ENCODE measurements at places on chromosomes 2 and 18.

DNA sequence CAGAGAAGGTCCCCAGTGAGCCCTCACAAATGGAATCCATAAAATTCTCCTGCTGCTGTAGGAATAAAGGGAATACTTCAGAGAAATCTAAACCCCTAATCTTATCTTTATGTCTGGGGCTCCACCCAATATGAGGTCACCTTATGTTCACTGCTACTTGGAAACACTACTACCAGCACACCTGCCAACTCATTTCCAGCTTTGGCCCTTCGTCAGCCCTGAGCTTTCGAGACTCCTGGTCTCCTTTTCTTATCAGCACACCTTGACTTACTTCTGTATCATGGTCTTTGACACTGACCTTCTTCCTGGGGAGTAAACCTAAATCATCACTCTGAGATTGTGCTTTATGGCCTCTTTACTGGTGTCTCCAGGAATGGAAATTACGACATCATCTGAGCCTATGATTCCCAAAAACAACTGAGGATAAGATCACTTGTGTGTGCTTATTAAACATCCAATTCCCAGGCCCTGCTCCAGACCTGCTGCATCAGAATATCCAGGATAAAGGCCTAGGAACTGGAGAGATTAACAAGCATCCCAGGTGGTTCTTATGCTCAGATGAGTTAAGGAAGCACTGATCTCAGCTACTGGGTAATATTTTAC, 22.2 kb upstream of the ASNSD1 start:
- no peak for DNase-seq

DNA sequence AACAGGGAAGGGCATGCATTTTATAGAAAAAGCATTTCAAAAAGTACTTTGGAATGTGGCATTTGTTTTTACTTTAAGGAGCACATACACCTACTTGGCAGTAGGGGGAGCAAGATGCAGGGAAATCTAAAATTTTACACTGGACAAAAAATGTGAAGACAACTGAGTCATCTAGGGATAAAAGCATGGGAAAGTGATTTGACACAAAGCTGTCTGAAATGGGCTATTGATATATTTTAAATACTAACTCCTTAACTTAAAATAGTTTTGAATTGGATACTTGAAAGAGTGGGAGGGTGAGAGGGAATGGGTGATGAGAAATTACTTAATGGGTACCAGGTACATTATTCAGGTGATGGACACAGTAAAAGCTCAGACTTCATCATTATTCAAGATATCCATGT, 15.8 kb downstream of the TMEM200C start:
- peak; percentile 37 for DNase-seq

DNA sequence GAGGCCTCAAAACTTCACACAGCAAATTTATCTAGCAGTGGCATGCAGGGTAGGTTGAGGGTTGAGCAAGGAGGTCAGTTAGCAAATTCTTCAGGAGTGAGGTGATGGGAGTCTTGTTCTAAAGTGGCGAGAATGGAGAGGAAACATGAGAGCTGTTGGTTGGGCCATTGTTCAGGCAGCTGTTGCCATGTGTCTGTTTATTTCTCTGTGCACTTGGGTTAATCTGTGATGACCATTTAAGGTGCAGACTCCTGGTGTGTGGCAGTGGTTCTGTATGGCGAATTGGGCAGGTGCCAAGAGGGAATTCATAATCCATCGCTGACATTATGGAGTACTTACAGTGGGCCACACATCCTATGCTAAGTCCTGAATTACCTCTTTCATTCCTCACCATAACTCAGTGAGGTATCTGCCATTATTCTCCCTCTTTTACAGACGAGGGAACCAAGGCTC, 30.4 kb downstream of the TMEM178A start:
- DNase-seq: peak; percentile 22

- no peak for DNase-seq
Observed at GRCh38 chr2:127901339-127902056, 15.7 kb upstream of the AMMECR1L start.

DNA sequence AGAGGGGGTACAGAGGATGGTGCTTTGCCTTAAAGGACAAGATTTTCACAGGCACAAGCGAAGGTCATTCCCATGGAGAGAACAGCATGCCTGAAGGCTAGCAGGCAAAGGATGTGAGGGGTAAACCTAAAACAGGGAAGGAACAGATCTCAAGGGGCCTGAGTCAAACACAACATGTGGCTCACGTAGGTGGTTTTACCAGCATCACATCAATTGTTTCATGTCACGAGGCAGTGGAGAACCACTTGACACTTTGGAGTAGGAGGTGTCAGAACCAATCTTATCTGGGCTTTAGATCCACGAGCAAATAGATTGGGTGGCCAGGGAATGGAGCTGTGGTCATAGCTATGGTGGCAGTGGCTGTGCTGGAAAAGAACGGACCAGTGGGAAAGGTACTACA, 8.4 kb downstream of the COX5B start:
- DNase-seq: no peak

GRCh38 chr2:3483227-3483985, 35.9 kb downstream of the ADI1 start:
- DNase-seq: peak; percentile 89
